ENCODE measurements at places on chromosomes 7 and 10.
A peak's percentile ranks its signal among the peaks of the same experiment; 100 is the strongest.

GRCh38 chr7:43105521-43106120 lies 6.8 kb upstream of the HECW1 start:
- no peak for DNase-seq

- DNase-seq, result no peak
Measured at GRCh38 chr7:158613481-158613880, 25.9 kb upstream of the PTPRN2 start.

DNA sequence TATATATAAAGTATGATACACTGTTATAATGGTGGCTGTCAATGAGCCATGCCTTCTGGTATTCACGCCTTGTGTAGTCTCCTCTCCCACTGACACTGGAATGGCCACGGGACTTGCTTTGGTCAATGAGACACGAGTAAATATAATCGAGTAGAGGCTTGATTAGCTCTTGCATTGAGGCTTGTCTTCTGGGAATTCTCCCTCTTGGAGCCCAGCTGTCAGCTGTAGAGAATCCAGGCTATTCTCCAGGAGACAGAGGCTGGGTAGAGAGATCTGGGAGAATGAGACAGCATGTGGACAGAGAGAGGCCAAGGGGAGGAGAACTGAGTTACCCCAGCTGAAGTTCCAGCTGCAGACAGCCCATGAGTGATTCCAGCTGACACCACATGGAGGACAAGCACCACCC lies 25.2 kb upstream of the PLCE1 start:
- DNase-seq, result no peak

DNA sequence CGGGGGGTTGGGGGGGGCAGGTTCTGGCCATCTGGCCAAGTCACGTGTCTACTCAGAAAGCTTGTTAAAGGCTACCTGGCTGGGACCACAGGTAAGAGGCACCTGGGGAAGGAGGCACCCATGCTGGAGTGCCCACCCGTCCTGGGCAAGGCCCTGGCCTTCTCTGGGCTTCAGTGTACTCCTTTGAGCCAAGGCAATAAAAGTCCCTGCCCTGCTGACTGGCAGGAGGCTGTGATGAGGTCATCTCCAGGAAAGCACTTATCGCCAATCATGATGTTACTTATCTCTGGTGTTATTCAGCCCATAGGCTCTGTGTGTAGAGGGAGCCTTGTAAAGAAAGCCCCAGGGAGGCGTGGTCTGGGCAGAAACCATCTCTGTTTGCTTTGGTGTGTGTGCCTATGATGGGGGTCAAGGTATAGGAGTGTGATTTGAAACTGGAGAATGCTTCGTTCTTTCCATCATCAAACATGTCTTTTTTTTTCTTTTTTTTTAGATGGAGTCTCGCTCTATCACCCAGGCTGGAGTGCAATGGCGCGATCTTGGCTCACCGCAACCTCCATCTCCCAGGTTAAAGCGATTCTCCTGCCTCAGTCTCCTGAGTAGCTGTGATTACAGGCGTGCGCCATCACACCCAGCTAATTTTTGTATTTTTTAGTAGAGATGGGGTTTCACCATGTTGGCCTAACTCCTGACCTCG lies 2.5 kb upstream of the CLDN4 start:
- peak; percentile 42 for DNase-seq

DNA sequence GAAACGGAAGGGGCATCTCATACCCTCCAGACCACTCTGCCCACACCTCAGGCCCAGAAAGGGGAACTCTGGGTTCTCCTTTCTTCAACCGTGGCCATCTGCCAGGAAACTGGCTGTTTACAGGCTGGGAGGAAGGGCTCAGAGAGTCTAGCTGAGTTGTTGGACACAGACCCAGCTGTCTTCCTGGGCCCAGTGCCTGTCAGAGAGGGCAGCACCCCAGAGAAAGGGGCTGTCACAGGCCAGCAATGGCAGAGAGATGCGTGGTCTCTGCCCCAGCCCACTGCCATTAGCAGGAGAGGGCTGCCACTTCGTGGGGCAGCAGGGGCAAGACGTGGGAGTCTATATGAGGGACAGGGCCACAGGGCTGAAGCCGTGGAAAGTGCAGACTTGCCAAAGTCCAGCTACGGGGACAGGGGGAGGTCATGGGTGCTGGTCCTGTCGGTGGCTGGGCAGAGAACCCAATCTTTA lies 11.0 kb downstream of the GRID1 start:
- DNase-seq, result no peak

DNA sequence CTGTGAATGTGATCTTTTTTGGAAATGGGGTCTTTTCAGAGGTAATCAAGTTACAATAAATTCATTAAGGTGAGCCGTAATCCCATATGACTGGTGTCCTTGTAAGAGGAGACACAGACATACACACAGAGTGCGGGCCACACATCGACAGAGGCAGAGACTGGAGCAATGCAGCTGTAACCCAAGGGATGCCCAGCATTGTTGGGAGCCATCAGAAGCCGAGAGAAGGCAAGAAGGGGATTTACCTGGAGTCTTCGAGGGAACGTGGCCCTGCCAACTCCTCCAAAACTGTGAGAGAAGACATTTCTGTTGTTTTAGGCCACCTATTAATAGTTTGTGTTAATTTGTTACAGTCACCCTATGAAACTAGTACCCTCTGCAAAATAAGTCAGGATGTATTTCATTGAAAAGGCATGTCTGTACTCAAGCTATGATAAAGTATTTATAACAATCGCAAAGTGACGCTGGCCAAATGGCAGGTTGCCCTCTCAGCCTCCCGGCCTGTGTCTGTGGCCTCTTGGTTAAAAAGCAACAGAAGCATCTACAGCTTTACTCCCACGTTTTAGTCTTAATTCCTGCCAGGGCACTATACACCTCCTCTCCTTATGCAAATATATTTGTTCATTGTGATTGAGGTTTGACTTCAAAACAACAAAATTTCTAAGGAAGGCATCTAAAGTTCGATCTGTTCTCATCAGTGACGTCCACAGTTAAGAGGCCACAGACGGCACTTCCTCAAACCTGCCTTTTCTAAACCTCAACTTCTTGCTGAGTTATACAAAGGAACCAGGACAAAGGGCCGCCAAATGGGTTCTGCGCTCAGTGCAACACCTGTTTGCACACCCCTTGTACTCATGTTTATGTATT lies 46.8 kb downstream of the HIPK2 start:
- DNase-seq, result peak; percentile 31

DNA sequence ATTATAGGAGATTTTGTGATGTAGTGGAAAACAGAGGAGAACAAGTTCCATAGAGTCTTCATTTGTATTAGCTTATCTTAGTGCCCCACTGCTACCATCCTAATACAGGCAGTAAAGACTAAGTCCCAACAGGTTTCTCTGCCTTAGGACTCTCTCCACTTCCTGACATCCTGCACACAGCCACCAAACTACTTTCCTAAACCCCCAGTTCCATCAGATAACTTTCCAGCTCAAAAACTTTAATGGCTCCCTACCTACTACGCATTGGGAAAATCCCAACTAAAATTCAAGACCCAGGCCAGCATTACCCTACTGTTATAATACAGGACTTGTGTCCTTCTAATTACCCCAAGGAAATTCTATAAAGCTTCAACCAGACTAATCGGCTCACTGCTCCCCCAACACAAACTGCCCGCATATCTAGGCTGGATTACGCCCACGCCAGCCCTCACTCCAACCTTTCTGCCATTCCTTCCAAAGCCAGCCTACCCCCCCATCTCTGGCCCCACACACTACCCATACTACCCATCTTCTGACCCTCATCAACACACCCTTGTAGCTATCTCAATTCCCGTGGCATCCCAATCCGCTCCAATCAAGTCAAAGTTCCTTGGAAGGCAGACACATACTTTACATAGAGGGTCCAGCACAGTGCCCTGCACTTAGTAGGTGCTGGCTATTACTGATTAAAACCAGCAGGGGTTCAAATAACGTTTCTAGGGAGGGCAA lies 1.4 kb downstream of the IDE start:
- peak; percentile 21 for DNase-seq

Data from GM03348 (cell line).